ENCODE measurements at places on chromosomes 2 and 18.

DNA sequence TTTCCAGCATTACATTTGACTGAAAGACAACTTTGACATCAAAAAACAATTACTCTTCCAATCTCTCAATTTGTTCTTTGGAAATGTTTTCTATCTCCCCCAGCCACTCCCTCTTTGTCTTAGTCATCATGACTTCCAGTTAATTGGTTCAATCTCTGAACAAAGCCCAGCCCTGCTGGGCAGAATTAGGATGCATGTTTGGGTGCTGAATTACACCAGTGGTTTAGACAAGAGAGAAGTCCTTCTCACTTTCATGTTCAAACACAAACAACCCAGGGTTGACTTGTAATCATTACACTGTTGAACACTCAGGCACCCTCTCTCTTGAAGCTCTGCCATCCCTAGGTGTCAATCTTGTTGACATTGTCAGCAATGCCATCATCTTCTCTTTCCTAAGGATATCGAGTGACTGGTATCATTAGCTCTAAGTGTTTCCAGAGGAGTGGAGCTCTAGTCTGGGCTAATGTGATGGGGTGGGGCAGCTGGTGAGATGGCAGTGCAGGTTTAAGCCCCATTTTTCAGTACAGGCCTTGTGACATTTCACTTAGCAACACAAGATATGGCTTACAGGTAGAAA is 90.8 kb upstream of the MEIS1 start:
- DNase-seq, result no peak

DNA sequence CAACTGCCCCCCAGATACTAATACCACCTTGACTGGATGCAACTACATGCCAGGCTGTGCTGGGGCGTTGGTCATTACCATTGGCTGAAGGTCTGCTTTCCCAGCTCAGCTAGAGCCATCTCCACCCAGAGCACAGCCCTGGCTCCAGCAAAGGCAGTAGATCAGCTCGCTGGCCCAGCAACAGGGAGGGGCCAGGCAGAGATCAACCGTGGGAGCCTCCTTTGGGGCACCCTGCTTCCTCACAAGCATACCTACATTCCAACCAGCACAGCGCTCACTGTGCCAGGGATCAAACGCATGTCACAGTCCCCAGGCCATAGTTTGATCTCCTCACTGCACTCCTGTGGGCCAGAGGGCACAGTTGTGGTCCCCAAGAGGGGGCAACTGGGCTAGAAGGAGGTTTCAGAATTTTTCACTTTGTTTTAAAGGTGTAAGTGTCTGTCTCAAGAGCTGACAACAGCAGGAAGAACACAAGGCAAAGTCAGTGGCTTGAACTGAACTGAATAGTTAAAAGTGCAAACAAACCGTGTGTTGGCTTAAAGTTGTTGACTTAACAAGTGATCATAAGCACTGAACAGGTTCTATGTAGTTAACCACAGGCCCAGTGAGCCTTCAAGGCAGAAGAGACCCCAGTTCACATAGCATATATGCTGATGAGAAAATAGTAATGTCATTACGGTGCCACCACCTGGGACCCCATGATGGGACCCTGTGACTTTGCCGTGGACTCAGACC is 70.1 kb upstream of the BZW1 start:
- peak; percentile 33 for DNase-seq

DNA sequence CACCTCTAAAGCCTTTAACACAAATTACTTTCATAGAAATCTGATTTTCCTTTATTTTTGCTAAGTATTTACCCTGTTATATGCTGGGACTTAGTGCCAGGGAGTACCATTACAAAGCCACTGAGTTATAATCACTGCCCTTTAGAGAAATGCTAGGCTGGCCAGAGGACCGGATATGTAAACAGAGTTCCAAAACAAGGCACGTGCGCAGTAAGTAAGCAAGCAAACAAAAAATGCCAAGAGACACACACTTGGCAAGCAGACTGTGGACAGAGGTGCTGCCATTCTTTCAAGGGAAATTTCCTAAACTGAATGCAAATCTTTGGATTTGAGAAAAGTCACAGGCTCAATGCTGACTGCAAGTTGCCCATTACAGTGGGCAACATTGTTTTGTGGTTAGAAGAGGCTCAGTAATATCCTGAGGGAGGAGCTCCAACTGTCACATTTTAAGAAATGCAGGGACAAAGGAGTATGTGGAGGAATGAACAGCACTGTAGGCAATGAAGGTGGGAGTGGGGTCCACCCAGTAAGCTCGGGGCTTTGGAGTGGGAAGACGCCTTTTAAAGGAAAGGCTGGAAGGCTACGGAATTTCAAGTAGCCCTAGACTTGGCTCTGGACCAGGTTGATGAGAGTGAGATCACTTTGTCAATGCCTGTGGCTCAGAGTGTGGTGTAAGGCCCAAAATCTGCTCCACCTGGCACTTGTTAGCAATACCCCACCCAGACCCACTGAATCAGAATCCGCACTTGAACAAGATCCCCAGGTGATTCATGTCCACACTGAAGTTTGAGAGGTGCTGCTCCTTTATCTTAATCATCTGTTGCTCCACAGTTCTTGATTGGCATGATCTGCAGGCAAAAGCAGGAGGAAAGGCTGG is 2.1 kb upstream of the PARD6G start:
- DNase-seq, result no peak

GRCh38 chr18:39561126-39561525 is 1995.5 kb upstream of the CELF4 start:
- peak; percentile 7 for DNase-seq

DNA sequence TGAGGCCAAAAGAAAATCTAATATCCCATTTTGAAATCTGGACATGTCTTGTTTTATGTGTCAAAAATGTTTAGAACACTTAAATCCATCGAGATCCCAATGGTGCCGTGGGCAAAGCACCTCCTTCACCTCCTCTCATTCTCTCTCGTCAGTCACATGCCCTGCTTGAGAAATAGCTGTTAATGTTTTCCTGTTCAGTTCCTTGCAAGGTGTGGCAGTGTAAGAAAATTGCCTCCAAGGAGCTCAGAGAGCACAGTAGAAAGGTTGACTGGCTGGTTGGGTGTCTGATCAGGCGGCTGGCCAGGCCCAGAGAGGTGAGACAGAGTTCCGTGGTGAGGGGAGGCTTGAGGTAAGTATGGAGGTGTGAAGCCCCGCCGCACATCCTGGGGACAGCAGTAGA is 210.2 kb downstream of the TSN start:
- no peak for DNase-seq

DNA sequence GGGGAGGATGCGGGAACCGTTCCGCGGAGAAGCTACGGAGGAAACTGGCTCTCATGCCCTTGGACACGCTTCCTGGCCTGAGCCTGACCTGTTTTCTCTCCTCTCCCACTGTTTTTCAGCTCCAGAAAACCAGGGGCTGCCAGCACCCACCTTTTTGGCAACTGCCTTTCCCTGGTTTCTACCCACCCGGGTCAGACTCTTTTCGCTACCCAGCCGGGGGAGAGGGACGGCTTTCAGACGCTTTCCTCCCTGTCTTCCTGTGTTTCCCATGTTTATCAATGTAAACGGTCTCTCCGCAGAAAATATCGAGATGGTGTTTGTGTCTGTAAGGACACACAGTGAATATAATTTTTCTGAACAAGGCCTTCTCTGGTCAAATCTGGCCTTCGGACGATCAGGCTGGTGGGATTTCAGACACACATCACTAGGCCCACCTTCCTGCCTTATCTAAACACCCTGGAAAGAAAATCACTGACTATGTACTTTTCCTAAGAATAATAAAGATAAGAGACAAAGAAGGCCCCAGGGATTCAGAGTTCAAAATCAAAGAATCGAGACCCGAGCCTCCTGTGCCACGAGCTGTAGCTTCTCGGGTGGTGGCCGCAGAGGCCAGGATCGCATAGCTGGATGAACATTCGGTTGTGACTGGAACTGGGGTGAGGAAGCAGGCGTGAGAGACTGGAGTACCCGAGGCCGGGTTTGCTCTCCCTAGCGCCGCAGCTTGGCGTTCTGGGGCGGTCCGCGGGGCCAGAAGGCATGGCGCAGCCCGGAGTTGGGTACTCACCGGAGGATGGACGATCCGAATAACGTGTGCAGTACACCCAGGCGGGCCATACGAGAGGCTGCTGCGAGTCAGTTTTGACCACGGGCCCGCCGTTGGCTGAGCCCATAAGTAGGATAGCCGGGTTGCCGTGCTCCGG is 1.7 kb downstream of the EN1 start:
- DNase-seq, result peak; percentile 41

GRCh38 chr2:205946226-205946625 is 139.7 kb downstream of the INO80D start:
- no peak for DNase-seq

DNA sequence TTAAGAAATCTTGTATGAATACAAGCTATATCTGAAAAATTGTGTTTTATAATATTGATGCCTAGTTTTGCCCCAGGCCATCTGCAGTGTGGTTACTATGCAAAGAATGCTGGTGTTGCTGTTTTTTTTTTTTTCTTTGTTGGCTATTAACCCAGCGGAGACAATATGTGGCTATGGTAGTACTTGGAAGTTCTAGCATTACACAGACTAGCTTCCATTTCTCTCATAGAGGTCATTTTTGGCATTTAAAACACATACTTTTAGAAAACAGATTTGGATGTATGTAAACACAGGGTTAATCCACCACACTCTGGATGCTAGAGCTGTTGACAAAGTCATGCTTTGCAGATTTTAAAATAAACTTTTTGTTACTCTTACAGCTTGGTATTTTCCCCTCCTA is 209.8 kb downstream of the NEDD4L start:
- no peak for DNase-seq

DNA sequence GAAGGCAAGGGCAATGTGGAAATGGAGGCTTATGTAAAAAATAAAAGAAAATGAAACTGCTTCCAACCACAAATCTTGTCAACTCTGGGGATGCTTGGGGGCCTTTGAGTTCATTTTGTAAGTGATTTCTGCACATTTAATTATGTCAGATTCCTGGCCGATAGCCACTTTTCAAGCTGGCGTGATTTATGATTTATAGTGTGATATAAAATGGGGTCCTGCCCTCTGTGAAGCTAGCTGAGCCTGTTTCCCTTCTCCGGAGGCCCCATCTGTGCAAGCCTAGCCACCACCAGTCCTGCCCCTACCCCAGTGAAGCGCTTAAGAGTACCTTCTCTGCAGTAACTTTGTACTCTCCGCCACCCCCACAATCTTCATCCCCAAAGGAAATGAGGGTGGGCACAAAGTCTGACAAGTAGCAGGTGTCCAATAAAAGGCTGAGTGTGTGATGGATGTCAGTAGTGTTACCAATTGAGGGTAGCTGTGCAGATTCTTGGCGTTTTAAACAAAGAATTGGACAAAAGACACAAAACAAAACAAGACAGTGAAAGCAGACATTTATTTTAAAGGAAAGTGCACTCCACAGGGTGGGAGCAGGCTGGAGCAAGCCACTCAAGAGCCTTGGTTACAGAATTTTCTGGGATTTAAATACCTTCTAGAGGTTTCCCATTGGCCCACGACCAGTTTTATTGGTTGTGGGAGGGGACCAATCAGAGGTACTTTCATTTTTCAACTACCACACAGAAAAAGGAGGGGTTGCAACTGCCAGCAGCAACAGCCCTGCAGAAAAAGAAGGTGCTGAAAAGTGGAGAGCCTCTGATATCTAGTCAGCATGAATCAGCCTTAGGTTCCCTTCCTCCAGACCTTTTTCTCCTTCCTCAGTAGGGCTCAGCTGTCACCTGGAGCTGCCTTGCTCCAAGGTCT is 39.0 kb upstream of the SIX3 start:
- DNase-seq, result no peak

DNA sequence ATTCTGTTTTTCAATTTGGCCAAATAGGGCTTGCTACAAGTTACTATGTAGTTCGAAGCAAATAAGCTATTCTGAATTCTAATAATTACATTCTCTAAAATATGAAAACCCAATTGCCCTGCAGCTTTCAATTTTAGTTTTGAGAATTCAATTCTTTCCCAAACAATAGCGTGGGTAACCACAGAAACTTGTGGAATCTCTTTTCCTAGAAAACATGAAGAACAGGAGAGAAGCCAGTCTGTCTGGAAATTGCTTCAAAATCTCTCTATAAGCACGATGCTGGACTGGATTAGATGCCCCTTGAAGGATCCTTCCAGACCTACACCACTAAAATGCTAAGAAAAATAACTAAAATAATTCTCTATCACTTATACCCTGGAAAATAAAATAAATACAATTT is 115.0 kb downstream of the THADA start:
- DNase-seq, result peak; percentile 23

DNA sequence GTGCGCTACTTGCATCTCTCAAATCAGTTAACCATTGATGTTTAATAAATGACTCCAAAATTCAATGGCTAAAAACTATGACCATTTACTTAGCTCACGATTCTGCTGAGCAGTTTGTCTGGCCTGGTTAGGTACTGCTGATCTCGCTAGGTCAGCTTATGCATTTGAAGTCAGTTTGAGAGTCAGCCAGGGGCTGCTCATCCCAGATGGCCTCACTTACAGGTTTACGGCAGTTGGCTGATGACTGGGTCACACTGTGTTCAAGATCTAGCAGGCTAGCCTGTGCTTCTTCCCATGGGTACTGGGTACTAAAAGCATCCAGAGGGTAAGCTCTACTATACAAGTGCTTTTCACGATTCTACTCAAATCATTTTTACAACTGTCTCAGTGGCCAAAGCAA is 122.1 kb downstream of the DLGAP1 start:
- DNase-seq, result no peak

DNA sequence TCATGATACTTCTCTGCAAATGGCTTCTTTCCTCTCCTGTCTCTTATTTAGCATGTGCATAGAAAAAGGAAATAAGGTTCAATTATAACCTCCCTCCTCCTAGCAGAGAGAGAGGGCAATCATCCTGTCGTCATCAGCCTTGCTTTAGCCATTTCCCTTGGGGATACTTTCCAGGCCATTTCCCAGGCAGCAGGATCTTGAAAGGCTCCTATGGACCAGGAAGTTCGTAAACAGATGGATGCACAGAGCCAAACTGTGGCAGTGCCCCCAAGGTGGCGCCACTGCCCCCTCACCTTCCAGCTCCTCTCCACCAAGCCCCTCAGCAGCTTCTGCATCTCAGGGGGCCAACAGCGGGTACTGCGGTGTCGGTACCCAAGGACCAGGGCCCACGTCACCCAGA is 157.4 kb downstream of the DTNA start:
- DNase-seq, result no peak

DNA sequence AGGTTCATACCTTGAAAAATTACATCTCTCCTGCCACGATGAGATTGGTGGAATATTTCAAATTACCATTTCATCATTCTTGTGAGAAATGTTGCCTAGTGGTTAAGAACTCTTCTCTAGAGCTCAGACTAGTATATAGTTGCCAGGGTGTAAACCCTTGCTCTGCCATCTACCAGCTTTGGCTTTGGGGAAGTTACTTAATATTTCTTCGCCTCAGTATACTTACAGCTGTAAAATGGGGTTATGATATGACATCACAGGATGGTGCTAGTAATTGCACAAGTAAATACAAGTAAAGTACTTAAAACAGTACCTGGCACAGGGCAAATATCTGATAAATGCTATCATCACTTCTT is 1.5 kb downstream of the SPOPL start:
- DNase-seq, result peak; percentile 13

GRCh38 chr2:228657807-228658402 is 476.4 kb upstream of the SPHKAP start:
- peak; percentile 35 for DNase-seq

DNA sequence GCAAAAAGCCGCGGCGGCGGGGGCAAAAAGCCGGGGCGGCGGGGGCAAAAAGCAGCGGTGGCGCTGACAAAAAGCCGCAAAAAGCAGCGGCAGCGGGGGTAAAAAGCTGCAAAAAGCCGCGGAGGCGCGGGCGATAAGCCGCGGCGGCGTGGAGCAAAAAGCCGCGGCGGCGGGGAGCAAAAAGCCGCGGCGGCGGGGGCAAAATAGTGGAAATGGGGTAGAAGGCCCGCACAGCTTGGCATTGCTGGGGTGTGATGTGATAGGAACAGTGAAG is 450.1 kb downstream of the ANKRD30B start:
- DNase-seq, result peak; percentile 0

- DNase-seq, result no peak
These were observed 81.4 kb downstream of the CDCA7 start for GRCh38 chr2:173436088-173436487.

All from GM03348 (cell line).